Esophagus squamous epithelium (tissue), 5 donors: ENCODE measurements at places on chromosomes 3 and 15.

GRCh38 chr3:86963611-86964010 lies 27.3 kb downstream of the VGLL3 start:
- H3K27ac ChIP-seq, result no peak overlapping the region
- no peak for DNase-seq
- H3K36me3 ChIP-seq, result no peaks in the 10 kb centered on the region

DNA sequence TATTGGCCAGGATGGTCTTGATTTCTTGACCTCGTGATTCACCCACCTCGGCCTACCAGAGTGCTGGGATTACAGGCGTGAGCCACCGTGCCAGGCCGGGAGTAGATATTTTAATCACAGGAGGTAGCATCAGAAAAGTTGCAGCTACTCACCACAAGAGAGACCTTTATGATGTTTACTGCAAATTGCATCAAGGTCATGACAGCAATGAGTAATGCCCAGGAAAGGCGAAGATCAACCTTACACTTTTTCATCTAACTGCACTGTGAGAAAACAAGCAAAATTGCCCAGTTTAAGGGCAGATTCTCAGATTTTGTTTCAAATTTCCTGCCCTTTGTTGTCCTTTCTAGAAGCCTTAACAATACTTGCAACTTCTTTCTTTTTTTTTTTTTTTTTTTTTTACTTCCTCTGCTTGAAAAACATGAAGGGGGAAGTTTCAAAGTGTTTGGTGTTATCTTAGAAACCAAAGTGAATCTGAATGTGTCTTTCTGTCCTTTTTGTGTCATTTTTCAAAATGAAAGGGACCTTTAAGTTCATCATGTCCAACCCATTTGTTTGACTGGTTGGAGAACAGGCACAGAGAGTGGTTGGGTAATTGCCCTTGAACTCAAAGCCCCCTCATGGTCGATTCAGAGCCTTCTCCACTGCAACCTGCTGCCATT lies 25.0 kb downstream of the TGFBR2 start:
- no peaks in the 10 kb centered on the region for H3K27me3 ChIP-seq
- H3K4me3 ChIP-seq, result no peak overlapping the region
- DNase-seq, result no peak

DNA sequence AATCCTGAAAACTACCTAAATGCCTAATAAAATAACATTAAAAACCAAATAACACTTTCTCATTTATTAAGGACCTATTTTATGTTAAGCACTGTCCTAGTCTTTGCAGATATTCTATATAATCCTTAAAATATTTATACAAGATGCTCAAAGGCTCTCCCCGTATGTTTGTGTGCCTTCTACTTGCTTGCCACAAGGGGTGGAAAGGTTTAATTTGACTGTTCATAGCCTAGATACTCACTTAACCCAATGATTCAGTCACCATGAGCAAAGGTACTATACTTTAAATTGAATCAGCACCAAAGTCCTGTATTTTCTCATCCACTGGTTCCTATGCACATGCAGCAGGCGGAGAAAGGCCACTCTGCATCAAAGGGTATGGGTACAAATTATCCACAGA lies 32.0 kb downstream of the LSAMP start:
- no peak overlapping the region for H3K4me3 ChIP-seq
- H3K27ac ChIP-seq, result no peak overlapping the region
- DNase-seq, result no peak
- H3K36me3 ChIP-seq, result no peaks in the 10 kb centered on the region
- no peaks in the 10 kb centered on the region for H3K4me1 ChIP-seq

DNA sequence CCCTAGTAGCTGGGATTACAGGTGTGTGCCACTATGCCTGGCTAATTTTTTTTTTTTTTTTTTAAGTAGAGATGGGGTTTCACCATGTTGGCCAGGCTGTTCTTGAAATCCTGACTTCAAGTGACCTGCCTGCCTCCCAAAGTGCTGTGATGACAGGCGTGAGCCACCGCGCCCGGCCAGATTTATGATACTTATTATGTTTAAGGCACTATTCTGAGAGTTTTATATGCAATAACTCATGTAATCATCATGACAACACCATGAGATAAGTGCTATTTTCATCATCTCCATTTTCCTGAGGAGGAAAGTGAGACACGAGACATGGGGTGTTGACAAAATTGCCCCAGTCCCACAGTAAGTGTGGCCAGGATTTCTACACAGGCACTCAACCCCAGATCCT lies 366.4 kb upstream of the TRIM42 start:
- no peak overlapping the region for H3K4me3 ChIP-seq
- no peaks in the 10 kb centered on the region for H3K27me3 ChIP-seq
- no peaks in the 10 kb centered on the region for H3K4me1 ChIP-seq
- no peak overlapping the region for H3K27ac ChIP-seq
- DNase-seq, result no peak

DNA sequence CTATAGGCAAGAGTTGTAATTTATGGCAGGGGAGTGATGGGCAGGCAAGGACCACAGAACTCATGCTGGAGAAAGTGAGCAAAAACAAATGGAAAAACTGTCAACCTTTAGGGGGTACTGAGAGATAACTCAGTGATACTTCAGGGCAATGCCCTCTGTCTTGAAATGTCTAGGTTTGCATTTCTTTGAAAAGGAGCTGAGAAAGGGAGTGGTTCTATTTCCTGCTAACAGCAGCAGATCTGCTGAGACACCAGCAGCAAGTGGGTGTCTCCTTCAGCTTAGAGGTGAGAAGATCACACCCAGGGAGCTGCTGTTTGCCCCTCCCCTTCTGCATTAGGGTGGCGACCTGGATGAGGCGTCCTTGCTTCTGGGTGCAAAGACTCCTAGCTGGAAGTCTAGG lies 42.3 kb upstream of the XIRP1 start:
- no peaks in the 10 kb centered on the region for H3K36me3 ChIP-seq
- no peaks in the 10 kb centered on the region for H3K4me1 ChIP-seq
- peaks cover 34% of the 10 kb centered on the region for H3K27me3 ChIP-seq
- no peak overlapping the region for H3K4me3 ChIP-seq
- DNase-seq, result no peak
- H3K27ac ChIP-seq, result no peak overlapping the region

DNA sequence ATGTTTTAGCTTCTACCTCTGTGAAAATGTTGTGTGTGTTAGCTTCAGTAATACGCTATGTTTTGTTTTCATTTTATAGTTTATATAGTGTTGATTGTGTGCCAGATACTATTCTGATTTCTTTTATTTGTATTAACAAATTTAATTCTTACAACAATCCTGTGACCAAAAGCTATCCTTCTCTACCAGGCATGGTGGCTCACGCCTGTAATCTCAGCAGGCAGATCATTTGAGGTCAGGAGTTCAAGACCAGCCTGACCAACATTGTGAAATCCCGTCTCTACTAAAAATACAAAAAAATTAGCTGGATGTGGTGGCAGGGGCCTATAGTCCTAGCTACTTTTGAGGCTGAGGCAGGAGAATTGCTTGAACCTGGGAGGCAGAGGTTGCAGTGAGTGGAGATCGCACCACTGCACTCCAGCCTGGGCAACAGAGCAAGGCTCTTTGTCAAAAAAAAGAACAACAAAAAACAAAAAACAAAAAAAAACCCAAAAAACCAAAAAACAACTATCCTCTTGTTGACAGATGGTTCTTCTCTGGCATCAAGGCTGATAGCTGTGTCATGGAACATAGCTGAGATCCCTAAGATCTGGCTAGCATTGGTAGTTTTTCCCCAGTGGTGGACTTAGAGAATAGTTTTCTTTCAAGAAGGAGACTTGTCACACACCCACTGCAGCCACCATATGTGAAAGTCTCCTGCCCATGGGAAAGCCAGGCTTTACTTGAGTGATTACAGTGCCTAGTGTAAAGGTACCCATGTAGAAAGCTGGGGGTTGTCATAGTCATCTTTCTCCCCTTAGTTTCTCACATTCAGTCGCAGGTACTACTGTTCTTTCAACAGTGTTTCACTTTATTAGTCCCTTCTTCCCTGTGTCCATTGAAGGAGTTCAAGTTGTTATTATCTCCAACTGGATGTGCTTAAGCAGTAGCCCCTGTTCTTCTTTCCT lies 116.5 kb downstream of the UBE2E2 start:
- no peaks in the 10 kb centered on the region for H3K27me3 ChIP-seq
- no peaks in the 10 kb centered on the region for H3K36me3 ChIP-seq
- H3K4me3 ChIP-seq, result no peak overlapping the region
- no peak for DNase-seq
- no peaks in the 10 kb centered on the region for H3K4me1 ChIP-seq
- H3K27ac ChIP-seq, result no peak overlapping the region

DNA sequence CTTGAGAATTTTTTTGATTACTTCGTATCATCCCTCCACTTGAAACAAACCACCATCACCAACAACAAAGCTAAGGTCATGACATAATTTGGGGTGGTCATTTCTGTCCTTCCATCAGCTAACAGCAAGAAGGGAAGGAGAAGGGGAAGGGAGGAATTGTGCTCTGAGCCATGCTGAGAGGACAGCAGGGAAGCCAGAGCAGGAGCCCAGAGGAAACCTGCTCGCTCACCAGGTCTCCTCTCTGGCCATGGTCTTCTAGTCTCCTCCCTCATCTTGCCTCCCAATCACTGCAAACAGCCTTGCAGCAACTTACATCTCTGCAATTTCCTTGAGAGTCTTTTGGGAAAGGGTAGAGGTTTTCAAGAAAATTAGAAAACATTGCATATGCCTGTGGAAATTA lies 196.7 kb downstream of the SSR3 start:
- no peak for DNase-seq
- no peaks in the 10 kb centered on the region for H3K36me3 ChIP-seq
- H3K27me3 ChIP-seq, result no peaks in the 10 kb centered on the region

- H3K27ac ChIP-seq, result no peak overlapping the region
- H3K4me3 ChIP-seq, result no peak overlapping the region
- H3K4me1 ChIP-seq, result no peaks in the 10 kb centered on the region
- H3K27me3 ChIP-seq, result no peaks in the 10 kb centered on the region
Observed at GRCh38 chr15:28861031-28861534, 12.6 kb upstream of the GOLGA6L7 start.

DNA sequence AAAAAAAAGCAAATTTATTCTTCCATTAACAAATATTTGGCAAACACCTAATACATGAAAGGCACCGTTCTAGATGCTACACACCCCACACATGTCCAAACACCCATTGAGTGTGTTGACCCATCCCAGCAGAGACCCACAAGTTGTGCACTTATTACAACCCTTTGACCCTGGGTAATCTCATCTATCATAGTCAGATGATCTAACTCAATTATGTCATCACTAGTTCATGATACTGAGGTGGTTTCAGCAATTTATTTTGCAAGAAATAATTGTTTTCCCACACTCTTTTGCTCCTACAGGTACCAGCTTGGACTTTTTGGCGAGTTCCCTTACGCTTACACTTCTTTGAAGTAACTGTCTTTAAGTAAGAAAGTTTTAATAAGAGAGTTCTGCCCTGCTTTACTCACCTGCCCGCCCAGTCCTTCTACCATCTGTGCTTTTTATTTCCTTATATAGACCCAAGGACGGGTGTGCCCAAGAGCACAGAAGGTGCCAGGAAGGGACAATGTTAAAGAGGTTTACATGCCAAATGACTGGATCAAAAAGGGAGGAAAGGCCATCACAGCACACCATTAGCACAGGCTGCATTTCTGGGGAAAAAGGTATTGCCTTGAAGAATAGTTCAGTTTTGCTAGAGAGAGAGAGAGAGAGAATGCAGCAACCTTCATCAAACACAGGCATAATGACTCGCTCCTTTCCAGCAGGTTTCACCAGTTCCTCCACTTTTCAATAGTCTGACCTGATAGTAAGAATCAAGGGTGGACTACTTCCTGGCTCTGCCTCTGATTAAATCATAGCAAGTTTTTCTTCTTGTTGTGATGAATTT lies 54.5 kb upstream of the ATP11B start:
- H3K4me3 ChIP-seq, result peak overlapping the region; percentile 2
- H3K36me3 ChIP-seq, result no peaks in the 10 kb centered on the region
- DNase-seq, result no peak

DNA sequence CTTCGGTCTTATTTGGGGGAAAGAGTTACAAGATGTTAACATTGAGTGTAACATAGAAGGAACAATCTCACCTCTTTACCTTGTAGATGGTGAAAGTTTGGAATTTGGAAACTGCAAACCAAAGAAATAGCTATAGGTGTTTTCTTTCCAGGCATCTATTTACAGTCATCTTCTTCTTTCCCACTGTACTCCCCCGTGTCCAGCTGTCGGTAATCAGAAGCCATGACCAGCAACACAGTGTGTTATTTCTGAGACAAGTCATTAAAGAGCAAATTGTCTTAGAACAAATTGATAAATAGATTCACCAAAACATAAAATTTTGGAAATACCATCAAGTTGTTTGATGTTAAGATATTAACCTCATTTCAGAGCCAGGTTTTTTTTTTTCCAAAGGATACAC lies 590.5 kb upstream of the NAALADL2 start:
- H3K27ac ChIP-seq, result no peak overlapping the region
- no peaks in the 10 kb centered on the region for H3K27me3 ChIP-seq
- no peak for DNase-seq
- H3K36me3 ChIP-seq, result no peaks in the 10 kb centered on the region
- no peaks in the 10 kb centered on the region for H3K4me1 ChIP-seq
- no peak overlapping the region for H3K4me3 ChIP-seq

DNA sequence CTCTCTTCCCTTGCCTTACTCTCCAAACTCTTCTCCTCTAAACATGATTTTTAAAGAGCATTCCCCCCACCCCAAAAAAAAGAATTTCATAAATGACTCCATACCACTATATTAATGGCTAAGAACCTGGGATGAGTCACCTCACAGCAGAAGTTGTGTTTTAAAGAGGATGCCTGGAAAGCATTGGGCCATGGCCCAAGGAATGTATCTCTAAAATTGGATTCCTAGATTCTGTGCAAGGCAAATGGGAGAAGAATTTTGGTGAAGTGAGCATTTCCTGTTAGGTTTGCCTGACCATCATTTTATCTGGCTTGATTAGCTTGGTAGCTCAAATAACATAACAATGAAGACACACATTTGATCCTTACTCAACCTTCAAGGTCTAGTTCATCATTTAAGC lies 251.4 kb downstream of the NR1D2 start:
- DNase-seq, result no peak
- no peaks in the 10 kb centered on the region for H3K4me1 ChIP-seq
- H3K4me3 ChIP-seq, result no peak overlapping the region
- no peak overlapping the region for H3K27ac ChIP-seq
- H3K36me3 ChIP-seq, result no peaks in the 10 kb centered on the region
- no peaks in the 10 kb centered on the region for H3K27me3 ChIP-seq

DNA sequence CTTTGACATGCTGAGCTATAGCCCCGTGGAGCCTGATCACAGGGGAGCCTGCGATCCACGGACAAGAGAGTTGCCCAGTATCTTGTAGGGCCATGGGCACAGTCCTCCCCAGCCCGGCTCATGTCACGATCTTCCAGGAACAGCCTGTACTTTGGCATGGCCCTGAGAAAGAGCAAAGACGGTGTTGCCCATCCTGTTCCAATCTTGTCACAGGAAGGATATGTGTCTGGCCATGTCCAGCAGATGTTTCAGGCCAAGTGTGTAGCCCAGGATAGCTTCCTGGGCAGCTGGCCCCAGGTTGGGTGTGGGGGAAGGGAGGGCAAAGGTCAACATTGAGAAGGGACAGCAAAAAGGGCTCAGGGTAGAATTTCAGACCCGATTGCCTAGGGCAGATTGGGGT lies 17.0 kb upstream of the RPL29 start:
- no peak overlapping the region for H3K27ac ChIP-seq
- no peaks in the 10 kb centered on the region for H3K36me3 ChIP-seq
- no peak for DNase-seq

- no peaks in the 10 kb centered on the region for H3K36me3 ChIP-seq
Observed at GRCh38 chr3:178826435-178827123, 245.0 kb downstream of the ZMAT3 start.

- H3K4me1 ChIP-seq, result no peaks in the 10 kb centered on the region
- no peaks in the 10 kb centered on the region for H3K36me3 ChIP-seq
- H3K27ac ChIP-seq, result no peak overlapping the region
- H3K4me3 ChIP-seq, result no peak overlapping the region
- DNase-seq, result no peak
- H3K27me3 ChIP-seq, result no peaks in the 10 kb centered on the region
Observed at GRCh38 chr3:187521546-187521945, 148.6 kb downstream of the SST start.

GRCh38 chr3:140189976-140190375 lies 255.0 kb downstream of the CLSTN2 start:
- H3K27ac ChIP-seq, result no peak overlapping the region
- H3K4me1 ChIP-seq, result peaks cover 3% of the 10 kb centered on the region
